Fibroblast of lung (primary cell): ENCODE measurements at places on chromosomes 13 and 19. TPM values are rescaled to one million over a fixed set of nuclear protein-coding genes. Genes with fewer than 3 reads are reported as not detected.

CATSPERD gene
- not detected in 2 replicates for polyA plus RNA-seq

IGFL3 gene
- polyA plus RNA-seq: not detected in 2 replicates

HSPBP1 gene
- polyA plus RNA-seq: 12.5 and 15.8 TPM in 2 replicates

LGALS14 gene
- polyA plus RNA-seq: not detected in 2 replicates

SIGLEC10 gene
- polyA plus RNA-seq: not detected in 2 replicates

LGALS4 gene
- polyA plus RNA-seq: not detected in 2 replicates

CYP4F11 gene
- not detected in 2 replicates for polyA plus RNA-seq

POU2F2 gene
- 0.31 and 0.43 TPM in 2 replicates for polyA plus RNA-seq

PLIN5 gene
- polyA plus RNA-seq: not detected in 2 replicates

B3GNT3 gene
- polyA plus RNA-seq: not detected in 2 replicates

FFAR2 gene
- polyA plus RNA-seq: not detected in 2 replicates

CADM4 gene
- 0.49 and 1.5 TPM in 2 replicates for polyA plus RNA-seq

SIGLEC12 gene
- not detected in 2 replicates for polyA plus RNA-seq

GJB2 gene
- polyA plus RNA-seq: 0.09 and 0.27 TPM in 2 replicates

MEF2B gene
- polyA plus RNA-seq: 0.19 and 0.35 TPM in 2 replicates
